ENCODE measurements at places on chromosomes 12 and 14.
A peak's percentile ranks its signal among the peaks of the same experiment; 100 is the strongest.

DNA sequence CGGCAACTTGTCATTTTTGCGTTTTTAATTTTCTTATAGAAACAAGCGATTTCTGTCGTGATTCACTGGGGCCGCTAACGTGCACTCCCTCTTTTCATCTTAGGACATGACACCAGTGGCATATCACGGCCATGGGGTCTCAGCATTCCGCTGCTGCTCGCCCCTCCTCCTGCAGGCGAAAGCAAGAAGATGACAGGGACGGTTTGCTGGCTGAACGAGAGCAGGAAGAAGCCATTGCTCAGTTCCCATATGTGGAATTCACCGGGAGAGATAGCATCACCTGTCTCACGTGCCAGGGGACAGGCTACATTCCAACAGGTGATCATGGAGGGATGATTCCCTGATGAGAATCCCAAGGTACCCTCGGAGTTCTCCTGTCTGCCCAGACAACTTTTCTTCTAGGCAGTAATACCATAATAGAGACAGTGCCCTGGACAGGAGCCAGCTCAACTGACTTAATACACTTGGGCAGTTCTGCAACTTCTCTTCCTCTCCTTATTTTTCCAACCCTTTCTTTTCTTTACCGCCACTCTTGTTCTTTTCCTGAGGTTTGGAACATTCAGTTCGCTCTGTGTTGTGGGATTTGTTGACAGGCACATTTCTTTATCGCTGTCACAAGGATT lies 821 bp downstream of the TMEM106C start:
- DNase-seq, result no peak

GRCh38 chr14:75648066-75648838 lies 12.4 kb downstream of the ERG28 start:
- DNase-seq, result peak; percentile 92

DNA sequence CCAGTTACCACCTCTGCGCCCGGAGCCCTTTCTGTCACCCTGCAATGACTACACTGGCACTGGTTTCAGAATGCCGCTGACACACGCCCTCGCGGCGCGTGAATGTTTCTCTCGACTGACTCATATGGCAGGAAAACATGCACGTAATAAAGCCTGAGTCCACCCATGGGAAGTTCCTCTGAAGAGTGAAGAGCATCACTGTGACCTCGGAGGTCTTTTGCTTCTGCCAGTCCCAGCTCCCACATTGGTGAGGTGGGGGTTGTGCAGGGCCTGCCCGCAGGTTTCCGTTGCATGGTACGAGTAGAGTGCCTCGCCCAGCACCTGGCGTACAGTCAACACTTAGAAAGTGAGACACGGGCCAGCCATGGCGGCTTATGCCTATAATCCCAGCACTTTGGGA lies 11.1 kb upstream of the SLC6A12 start:
- no peak for DNase-seq

DNA sequence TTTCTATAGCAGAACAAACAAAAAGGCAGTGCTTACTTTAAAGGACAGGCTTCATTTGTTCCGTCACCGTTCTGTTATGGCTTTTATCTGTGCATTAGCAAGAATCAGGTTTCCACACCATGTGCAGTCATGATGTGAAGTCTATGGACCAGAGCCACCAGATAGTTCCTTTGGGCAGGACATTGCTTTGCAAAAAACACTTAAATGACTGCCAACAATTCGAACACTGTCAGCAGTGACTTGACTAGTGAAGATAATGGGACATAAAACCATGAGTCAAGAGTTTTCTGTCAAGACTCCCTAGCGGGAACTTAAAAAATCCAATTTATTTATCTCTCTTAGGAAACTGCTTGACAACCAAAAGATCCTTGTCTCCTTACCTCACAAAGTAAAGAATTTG lies 80.3 kb downstream of the NKX2-1 start:
- DNase-seq, result no peak

DNA sequence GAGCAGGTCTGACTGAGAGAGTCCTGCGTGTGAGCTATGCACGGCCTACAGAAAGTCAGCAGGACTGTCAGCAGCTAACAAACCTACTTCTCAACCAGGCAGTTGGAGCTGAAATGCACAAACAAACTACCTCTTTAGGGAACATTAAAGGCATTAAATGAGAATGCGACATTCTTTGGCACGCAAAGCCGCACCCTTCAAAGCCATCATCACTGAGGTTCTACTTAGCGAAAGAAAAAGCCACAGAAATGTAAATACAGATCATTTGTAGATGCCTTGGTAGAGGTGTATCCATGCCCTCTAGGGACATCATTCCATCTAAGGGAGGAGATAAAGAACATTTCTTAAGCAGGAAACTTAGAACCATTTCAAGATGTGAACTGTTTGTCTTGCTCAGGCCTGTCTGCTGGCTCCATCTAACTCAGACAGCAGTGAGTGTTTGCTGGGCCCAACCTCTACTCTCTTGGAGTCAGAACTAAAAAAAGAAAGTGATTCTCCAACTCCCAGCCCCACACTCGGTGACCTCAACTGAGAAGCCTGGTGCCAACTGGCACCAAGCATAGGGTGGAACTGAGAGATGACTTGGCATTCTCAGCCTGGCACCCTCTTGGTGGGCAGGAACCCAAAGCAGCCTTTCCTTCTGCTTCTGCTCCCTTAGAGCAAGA lies 63.5 kb upstream of the MBIP start:
- DNase-seq, result no peak

GRCh38 chr14:103700753-103701490 lies 14.3 kb downstream of the XRCC3 start:
- DNase-seq, result no peak

DNA sequence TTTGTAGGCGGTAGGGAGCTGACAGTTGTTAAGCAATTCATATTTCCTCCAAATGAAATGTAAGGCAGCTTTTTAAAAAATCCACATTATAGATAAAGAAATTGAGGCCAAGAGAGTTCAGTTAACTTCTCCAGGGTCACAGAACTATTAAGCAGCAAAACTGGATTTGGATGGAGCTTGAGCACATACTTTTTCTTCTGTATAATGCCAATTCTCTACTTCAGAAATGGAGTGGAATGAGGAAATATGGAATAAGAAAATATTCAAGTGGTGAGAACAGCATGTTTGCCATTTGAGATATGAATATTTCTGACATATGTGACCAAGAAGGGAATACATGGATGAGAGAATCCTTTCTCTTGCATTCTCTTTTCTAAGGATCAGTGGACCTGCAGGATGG lies 233.1 kb downstream of the FOXG1 start:
- no peak for DNase-seq

- DNase-seq, result no peak
These were observed 25.7 kb downstream of the PYM1 start for GRCh38 chr12:55901881-55902490.

DNA sequence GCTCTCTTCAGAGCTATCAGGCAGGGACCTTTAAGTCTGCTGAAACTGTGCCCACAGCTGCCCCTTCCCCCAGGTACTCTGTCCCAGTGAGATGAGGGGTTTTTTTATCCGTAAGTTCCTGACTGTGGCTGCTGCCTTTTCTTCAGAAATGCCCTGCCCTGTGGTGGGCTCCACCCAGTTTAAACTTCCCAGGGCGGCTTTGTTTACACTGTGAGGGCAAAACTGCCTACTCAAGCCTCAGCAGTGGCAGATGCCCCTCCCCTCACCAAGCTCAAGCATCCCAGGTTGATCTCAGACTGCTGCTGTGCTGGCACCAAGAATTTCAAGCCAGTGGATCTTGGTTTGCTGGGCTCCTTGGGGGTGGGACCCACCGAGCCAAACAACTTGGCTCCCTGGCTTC lies 46.9 kb upstream of the SLC16A7 start:
- no peak for DNase-seq

DNA sequence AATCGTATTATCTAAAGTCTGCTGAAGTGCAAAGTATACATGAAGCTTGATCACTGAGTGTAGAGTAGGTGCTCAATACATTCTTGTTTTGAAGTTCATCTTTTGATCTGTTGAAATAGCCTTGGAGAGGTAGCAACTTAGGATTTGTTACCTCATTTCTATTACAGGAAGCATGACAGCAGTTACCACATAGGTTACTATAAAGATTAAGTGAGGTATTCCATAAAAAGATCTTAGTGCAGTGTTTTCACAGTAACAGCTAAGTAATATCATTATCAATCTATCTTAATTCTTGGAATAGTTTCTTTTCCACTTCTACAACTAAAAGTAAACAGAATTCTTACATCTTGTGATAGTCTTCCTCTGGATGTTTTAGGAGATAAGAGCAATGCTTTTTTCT lies 50.9 kb downstream of the BTBD7 start:
- no peak for DNase-seq

DNA sequence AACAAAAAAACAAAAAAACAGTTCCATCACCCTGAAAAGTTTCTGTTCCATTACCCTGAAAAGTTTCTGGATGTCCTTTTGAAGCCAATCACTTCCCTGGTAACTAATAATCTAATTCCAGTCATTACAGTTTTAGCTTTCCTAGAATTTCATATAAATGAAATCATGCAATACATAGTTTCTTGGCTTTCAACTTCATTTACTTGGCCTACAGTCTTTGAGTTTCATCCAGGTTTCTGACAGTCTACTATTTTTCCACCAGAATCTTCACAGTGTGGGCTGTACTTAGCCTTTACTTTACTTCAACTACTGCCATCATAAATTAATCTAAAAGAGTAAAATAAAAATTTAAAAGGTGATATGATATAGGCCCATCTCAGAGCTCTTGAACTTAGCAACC lies 55.5 kb downstream of the RPS6KA5 start:
- no peak for DNase-seq

DNA sequence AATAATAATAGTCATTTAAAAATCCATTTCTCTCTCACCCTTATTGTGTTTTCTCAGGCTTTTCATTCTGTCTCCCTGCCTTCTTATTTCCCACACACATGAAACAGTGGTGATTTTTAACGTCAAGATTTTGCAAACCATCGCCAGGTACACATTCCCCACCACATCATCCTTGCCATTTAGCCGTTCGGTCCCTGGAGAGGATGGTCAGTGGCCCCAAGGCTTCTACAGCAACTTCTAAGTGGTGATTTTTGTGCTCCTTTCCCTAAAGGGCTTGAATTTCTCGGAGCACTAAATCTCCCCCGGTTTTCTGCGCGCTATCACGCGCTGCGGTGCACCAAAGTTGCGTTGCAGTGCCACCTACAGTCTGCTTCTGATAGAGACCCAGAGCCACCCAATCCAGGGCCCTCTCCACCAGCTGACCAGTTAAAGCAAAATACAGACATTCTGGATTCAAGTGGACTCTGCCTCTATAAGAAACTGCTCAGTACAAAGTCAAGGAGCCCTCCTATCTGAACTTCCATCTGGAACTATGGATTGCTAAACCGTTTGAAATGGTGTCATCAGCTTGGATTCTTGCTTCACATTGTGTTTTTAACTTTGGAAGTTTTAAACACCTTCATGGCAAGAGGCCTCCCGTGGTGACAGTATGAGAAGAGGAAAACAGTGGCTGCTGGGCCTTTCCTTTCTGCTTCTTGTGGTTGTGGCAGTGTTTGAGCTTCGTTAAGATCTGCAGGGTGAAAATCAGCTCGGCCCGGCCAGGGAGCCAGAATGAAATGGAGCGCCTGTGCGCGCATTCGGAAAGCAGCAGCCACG lies 234.0 kb downstream of the SPTSSA start:
- DNase-seq, result peak; percentile 28

GRCh38 chr12:50111395-50111692 lies 692 bp upstream of the COX14 start:
- no peak for DNase-seq

DNA sequence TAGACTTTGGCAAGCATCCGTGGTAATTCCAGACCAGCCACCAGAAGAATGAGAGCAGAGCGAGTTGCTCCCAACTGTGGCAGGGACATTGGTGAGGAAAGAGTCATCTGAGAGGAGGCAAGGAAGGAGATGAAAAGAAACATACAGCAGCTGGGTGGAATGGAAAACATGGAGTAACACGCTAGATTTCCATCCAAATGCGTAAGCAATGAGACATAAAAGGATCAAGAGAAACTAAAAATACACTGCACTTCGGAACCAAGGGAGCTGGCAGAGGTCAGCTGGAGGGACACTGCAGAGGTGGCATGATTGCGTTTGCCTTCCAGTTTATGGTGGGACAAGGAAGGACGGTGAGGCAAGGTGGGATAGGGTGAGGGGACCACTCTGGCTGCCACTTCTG lies 82.9 kb downstream of the DDX51 start:
- DNase-seq, result no peak

- no peak for DNase-seq
These were observed 3.6 kb upstream of the WSB2 start for GRCh38 chr12:118064608-118065007.

GRCh38 chr12:131511803-131512561 lies 198.9 kb upstream of the SFSWAP start:
- DNase-seq, result no peak

- no peak for DNase-seq
These were observed 2.0 kb upstream of the TNFAIP2 start for GRCh38 chr14:103121121-103121845.

DNA sequence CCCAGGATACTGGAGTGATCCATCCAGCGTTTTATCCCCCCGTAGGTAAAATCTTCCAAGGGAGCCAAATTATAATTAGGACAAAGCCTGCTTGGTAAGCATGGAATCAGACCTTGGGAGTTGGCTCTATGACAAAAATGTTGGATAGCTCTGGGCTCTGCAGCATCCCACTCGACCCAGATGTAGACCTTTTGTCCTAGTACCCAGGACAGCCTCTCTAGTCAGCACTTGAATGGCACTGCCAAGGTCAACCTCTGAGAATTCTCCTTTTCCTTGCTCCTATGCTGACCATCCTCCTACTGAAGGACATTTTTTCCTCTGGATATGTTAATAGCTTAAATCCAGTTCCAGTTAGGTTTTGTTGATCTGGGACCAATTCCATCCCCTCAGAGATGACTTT lies 104.7 kb upstream of the SLC35F4 start:
- DNase-seq, result no peak

- DNase-seq, result no peak
These were observed 10.1 kb downstream of the KRT80 start for GRCh38 chr12:52181746-52182145.

GRCh38 chr12:71533703-71534102 lies 94.1 kb downstream of the LGR5 start:
- no peak for DNase-seq

DNA sequence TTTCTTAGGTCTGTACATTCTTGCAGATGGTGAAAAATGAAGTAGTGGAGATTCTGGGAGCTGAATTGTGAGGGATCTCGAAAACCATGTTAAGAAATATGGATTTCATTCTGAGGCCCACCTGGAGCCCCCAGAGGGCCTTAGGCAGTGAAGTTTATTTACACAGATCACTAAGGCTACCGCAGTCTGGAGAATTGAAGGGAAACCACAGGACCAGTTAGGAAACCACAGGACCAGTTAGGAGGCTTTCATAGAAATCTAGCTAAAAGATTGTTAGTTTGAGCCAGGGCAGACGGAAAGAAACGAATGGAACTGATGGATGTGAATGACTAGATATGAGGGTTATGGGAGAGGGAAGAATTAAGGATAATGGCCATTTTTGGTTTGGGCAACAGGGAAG lies 7.2 kb downstream of the CBLN3 start:
- DNase-seq, result no peak

GRCh38 chr14:68020999-68021663 lies 201.6 kb downstream of the RAD51B start:
- DNase-seq, result no peak

GRCh38 chr12:104272938-104273337 lies 30.6 kb upstream of the EID3 start:
- DNase-seq, result no peak

- DNase-seq, result no peak
These were observed 5.9 kb upstream of the RERG start for GRCh38 chr12:15227004-15227679.

Data from Panc1 (cell line).